ENCODE measurements at places on chromosomes 16 and 17.

DNA sequence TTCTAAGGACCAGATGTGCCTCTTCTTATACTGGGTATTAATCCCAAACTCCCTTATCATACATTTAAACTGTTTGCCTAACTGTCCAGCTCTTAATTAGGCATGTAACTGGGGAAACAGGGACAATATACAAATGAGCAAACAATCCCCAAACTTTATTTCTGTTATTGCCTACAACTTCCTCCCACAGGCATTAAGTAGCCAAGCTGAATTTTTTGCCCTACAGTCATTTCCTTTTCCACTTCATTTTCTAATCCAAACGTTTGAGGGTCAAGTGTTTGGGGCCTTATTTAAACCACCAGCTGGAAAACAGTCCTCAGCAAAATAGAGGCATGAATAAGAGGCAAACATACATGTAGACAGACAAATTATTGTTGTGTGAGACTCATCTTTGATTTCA lies 77.4 kb upstream of the CCL2 start:
- no peak for DNase-seq

DNA sequence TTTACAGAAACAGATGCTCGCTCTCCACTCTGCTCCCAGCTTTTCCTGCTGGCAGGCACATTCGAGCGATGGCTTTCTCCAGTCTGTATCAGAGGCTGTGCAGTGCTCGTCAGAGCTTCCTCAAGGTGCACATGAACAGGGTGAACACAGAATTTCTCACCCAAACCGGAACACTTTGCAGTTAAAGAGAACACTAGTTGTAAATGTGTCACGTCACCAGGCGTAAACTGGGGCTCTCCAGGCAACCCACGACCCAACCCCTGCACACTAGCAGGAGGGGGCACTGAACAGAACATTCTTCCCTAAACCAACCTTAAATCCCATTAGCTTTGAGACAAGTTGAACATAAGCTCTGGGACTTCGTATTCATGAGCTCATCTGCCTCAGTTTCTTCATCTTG lies 119.0 kb downstream of the RMI2 start:
- DNase-seq, result no peak

DNA sequence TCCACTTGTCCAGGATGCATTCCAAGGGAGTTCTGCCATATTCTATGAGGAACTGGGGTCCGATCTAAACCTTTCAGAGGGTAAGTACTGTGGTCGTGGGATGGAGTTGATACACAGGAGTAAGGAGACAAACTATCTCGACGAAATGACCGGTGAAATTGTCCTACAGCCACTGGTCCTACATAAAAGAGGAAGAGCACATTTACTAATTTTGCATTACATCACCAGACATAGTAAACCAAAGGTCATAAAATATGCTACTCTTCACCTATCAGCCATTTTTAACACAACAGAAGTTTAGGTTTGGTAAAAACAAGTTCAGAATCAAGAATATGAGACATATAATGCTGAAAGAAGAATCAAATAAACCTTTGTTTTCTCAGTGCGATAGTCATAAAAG lies 8.1 kb downstream of the HSF5 start:
- DNase-seq, result no peak

DNA sequence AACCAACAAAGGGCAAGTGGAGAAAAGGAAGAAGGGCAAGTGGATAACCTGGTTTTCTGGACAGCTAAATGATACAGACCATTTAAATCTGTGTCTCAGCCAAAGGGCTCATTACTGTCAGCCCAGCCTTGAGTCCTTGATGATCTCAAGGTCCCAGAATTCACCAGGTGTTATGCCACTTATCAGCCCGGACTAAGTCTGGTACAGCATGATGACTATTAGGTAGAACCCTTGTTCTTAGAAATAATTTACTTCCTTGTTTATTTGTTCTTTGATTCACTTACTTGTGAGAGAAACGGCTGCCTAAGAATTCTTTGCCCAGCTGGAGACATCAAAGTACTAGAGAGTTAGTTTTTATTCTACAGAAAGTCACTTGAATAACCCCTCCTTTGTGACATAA lies 3.5 kb downstream of the PDILT start:
- DNase-seq, result no peak

DNA sequence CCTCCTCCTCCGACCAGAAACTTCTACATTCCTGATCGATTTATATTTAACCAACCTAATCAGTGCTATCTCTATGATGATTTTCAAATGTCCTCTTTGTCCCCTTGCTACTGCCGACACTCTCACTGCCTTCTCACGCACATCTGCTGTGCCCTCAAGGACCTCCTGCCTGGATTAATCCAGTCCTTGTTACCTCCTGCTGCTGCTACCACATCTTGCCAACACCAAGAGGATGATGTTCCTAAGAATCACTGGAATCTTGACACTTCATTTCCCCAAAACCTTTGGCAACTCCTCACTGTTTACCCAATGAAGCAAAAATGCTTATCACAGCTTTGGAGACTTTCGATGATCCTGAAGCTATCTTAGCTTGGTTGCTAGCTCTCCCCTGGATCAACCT lies 287.3 kb upstream of the AXIN2 start:
- no peak for DNase-seq

DNA sequence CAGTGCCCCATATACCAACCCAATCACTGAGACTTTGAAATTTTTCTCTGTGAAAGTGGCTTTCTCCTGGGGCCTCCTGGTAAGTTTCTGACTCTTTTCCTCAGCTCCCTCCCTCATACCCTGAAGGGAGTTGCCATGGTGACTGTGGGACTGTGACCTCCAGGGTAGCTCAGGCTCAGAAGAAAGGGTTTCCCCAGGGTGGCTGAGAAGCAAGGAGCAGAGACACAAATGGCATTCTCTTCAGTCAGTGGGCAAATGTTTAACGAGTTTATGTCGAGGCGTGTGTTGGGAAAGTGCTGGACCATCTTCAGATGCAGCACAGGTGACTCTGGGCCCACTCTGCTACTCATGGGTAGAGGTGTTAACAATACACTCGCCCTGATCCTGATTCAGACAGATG lies 46.8 kb downstream of the MRPS23 start:
- no peak for DNase-seq

- peak; percentile 20 for DNase-seq
Measured at GRCh38 chr17:45018848-45019711, 32.4 kb downstream of the DCAKD start.

Data from NCI-H526 treated with DMSO at 0.1 percent for 48 hours (cell line).